ENCODE measurements at places on chromosomes 7 and 10. TPM values are rescaled to one million over a fixed set of nuclear protein-coding genes. Genes with fewer than 3 reads are reported as not detected.

- DNase-seq, result no peak
These were observed 82.4 kb downstream of the BTAF1 start for GRCh38 chr10:92005978-92006377.

- DNase-seq, result no peak
These were observed 4.1 kb downstream of the FHIP2A start for GRCh38 chr10:114825513-114826253.

GRCh38 chr10:47224546-47225218 is 75.3 kb upstream of the GDF10 start:
- no peak for DNase-seq

- DNase-seq, result no peak
These were observed 89.1 kb upstream of the LRGUK start for GRCh38 chr7:134037991-134038390.

DNA sequence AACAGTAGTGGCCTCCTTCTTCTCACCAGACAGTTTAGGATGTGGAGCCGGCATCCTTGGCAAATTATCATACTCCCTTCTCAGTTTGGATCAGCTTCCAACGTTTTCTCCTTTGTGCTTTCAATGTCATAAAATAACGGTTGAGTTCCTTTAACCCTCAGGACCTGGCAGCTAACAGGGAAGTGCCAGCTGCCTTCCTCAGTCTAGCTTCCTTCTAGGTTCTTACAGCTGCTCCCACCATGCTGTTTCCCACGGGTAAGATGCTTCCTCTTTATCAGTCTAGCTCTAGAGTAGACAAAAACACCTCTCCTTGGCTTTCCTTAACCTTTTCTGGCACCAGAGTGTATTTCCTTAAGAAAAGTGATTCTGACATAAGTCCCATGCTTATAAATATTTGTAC is 33.2 kb downstream of the BLVRA start:
- no peak for DNase-seq

DNA sequence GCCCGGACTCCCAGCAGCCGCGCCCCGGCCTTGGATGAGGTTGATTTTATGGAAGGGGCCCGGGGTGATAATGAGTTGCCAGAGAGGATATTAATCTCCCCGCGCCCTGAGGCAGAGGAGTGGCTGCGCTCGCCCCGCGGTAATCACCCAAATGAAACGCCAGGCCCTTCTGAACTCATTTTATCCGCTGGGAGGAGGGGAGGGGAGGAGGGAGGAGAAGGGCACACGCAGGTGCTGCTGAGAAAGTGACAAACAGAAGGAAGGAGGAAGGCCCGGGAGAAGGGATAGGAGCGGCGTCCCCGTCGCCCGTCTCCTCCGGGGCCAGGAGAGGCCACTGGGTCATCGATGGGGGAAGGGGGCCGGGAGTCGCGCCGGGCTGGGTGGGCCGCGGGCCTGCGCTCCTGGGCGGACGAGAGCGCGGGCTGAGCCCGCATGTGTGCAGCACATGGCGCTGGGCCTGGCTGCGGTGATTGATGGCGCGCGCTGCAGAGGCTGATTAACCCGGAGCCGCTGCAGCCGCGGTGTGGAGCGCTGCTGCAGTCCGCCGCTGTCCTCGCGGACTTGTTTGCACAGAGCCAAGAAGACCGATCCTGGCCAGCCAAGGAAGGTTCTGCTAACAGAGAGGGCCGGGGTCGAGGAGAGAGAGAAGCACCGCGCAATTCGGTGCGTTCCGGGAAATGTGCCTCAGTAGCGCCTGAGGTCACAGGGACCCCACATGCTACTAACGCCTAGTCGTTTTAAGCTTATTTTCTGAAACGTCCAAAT is 6.5 kb downstream of the MNX1 start:
- no peak for DNase-seq

DNA sequence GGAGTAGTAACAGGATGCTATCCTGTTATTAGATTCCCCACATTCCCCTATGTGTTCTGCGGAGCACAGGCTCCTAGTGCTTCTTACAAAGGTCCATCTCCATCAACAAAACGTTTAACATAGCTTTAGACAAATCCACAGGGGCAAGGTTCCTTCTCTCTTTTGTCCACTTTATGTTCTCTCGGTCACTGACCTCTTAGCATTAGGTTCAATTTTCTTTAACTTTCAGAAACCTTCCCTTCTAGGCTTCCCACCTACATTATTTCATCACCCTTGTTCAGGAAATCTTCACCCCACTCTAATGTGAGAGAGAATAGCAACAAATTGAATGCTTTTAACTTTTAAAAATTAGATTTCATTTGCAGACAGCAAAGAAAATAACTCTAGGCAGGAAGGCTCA is 84.9 kb downstream of the DOCK4 start:
- DNase-seq, result no peak

DNA sequence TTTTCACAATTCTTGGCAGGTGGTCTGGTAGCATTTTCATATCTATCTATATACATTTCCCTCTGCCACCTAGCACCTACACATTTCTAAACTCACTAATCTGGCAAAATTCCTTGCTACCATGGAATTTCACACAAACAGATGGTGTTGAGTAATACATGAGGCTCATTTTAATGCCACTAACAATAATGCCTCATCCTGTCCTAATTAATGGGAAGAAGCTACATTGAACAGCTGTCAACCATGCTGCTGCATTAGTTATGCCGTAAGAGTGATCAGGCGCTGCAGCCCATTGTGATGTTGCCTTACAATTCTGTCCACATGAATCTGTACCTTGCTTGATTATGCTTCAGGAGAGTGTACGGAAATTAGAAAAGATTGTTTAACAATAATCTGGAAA is 23.2 kb downstream of the COL1A2 start:
- DNase-seq, result no peak

GRCh38 chr10:105706281-105707026 is 1065.4 kb downstream of the SORCS3 start:
- no peak for DNase-seq

- DNase-seq, result no peak
These were observed 13.6 kb downstream of the PRXL2A start for GRCh38 chr10:80421707-80422536.

GRCh38 chr7:98394377-98394836 is 6.5 kb downstream of the BAIAP2L1 start:
- DNase-seq, result no peak

- no peak for DNase-seq
These were observed 93.4 kb downstream of the SPAG6 start for GRCh38 chr10:22438711-22439110.

DNA sequence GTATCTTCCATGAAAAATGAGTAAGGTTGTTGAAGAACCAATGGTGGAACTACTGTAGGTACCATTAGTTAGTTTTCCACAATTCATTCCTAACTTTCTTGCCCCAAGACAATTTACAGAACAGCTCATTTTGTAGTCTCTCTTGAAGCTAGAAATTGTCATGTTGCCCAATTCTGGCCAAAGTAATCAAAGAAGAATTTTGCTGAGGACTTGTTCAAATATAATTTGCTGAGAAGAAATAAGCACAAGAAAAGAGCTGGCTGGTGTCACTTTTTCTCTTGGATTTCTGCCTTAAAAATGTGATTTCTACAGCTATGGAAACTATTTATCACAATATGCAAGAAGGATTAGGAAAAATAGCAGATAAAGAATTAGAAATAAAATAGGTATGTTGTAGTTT is 199.2 kb upstream of the SEMA3A start:
- DNase-seq, result no peak

DNA sequence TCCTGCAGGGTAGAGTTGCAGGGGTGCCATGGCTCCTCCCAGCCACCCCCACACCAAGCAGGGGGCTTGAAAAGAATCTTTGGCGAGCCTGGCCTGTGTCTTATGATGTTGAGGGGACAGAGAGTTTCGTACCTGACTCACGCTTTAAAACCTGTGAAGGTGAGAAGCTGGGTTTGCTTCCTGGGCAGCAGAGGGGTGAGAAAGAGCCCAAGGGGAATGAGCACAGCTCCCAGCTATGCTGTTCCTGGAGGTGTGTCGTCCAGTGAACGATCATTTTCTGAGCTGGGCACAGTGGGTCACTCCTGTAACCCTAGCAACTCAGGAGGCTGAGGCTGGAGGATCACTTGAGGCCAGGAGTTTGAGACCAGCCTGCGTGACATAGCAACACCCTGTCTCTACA is 13.5 kb upstream of the ADRB1 start:
- no peak for DNase-seq

GRCh38 chr7:80026766-80027165 is 107.9 kb upstream of the GNAI1 start:
- DNase-seq, result no peak

GRCh38 chr10:30187010-30187409 is 127.6 kb upstream of the JCAD start:
- no peak for DNase-seq

DNA sequence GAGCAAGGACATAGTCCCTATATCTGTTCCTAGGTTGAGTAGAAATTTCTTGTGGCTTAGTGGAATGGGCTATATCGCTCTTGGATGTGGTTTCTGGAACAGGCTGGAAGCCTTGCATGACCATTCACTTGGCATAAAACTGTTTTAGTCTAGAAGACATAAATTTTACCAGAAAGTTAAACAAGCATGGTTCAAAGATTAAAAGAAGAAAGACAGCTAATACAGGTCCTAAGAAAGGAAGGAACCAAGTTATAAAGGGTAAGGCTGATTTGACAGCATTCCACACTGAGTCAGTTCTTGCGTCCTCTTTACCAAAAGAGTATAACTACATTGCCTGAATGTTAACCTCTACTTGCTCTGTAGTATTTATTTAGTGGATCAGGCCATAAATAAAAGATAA is 724.2 kb downstream of the SORCS1 start:
- DNase-seq, result no peak

DNA sequence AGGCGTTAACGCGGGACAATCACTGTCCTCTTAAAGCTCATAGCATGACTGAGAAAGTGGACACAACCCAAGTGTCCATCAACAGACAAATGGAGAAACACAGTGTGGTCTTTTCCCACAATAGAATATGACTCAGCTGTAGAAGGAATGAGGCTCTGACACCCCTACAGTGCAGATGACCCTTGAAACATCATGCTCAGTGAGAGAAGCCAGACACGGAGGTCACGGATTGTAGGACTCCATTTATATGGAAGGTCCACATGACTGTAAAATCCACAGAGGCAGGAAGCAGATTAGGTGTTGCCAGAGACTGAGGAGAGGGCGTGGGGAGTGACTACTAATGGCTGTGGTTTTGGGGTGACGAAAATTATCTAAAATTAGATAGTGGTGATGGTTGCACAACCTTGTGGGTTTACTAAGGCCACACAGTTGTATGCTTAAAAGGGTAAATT is 6.1 kb upstream of the NCAPG2 start:
- DNase-seq, result no peak

- DNase-seq, result no peak
These were observed 84.3 kb downstream of the CREM start for GRCh38 chr10:35210961-35211360.

DNA sequence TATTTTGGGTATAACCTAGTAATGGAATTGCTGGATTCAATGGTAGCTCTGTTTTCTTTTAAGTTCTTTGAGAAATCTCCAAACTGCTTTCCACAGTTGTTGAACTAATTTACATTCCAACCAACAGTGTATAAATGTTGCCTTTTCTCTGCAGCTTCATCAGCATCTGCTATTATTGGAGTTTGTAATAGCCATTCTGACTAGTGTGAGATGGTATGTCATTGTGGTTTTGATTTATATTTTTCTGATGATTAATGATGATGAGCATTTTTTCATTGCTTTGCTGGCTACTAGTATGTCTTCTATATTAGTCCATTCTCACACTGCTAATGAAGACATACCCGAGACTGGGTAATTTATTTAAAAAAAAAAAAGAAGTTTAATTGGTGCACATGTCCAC is 248.6 kb upstream of the MAGI2 start:
- no peak for DNase-seq

DNA sequence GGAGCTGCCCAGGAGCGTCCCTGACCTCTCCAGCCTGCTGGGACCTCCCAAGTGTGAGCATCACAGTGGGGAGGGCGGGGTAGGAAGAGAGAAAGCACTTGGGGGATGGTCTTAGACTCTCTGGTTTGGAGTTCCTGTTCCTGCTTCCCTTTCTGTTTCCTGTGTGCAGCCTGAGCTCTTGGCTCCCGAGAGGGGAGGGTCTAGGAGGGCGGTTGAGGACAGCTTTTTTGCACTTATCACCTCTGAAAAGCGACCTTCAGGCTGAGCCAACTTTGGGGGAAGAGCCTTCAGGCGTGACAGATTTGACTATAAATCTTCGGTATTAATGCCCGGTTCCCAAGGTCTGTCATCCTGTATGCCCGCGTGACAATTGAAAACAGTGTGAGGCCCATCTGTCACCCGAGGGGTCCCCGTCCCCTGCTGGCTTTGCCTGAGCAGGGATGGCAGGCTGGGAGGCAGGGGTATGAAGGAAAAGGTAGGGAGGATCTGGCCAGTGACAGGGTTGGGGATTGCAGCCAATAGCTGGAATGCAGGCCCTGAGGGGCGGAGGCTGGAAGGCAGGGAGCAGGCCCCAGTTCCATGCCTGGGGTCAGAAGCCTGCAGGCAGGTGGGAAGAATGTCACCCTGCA is 78.6 kb downstream of the CDH23 start:
- no peak for DNase-seq

DNA sequence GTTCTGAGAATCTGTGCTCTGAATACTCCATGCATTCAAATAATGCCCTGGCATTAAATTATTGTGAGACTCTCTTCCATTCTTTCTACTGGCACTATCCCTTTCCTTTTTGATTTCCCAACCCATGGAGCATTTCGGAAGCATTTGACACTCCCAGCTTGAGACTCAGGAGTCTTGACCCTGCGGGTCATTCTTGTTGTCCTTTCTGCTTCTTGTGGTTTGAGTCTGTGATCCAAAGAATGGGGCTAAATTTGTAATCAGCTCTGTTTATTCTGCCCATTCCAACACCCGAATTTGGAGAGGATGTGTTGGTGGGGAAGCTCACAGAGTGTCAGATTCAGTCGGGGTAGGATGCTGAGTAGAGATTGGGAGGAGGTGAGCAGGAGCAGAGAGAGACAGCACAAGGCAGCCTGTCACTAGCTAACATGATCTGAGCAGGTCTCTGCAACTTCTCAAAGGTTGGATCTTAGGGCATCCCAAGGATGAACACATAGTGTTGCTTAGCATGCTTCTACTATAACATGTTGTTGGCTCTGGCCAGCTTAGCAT is 80.4 kb upstream of the BMPER start:
- no peak for DNase-seq

ATOH7 gene
- polyA plus RNA-seq, result 1.6 TPM

TYSND1 gene
- 10.4 TPM for polyA plus RNA-seq

PON1 gene
- 0.95 TPM for polyA plus RNA-seq

SEMA3E gene
- 3.2 TPM for polyA plus RNA-seq

COL1A2 gene
- 1,279 TPM for polyA plus RNA-seq

WEE2 gene
- polyA plus RNA-seq, result 0.46 TPM

IL2RA gene
- polyA plus RNA-seq, result not detected

ZNF503 gene
- polyA plus RNA-seq, result 37.3 TPM

MSS51 gene
- polyA plus RNA-seq, result 1.8 TPM

GTPBP10 gene
- 26.8 TPM for polyA plus RNA-seq

GALNT17 gene
- polyA plus RNA-seq, result 33.4 TPM

SNX10 gene
- 19.7 TPM for polyA plus RNA-seq

PLEKHA8 gene
- 18.9 TPM for polyA plus RNA-seq

FEZF1 gene
- not detected for polyA plus RNA-seq

TUBB8 gene
- polyA plus RNA-seq, result 0.63 TPM

SP8 gene
- not detected for polyA plus RNA-seq

Data from left renal pelvis (tissue), 4 donors.